Glutamatergic neuron (in vitro differentiated cells): ENCODE measurements at places on chromosomes 3 and 15.
A peak's percentile ranks its signal among the peaks of the same experiment; 100 is the strongest.

DNA sequence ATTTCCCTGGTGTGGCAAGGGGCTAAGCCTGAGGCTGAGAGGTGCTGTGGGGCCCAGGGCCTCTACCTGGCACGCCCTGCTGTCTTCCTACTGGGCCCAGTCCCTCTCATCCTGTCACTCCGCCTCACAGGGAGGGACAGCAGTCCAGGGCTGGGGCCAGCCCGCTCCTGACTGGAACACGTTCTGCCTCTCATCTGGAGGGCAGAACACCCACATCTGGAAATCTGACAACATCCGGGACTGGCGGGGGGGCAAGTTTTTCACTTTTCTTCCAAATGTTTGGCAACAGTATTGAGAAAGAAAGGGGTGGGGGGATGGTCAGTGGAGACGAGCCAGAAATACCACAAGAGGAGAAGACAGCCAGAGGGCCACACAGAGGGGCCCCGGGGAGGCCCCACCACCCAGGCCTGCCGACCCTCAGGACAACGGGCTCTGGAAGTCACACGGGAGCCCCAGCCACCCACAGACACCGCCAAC, 1.8 kb upstream of the MYL3 start:
- DNase-seq, result no peak

- no peak for DNase-seq
Measured at GRCh38 chr3:149417174-149417573, 39.7 kb upstream of the TM4SF1 start.

- no peak for DNase-seq
Measured at GRCh38 chr3:14413381-14414071, 11.1 kb downstream of the SLC6A6 start.

DNA sequence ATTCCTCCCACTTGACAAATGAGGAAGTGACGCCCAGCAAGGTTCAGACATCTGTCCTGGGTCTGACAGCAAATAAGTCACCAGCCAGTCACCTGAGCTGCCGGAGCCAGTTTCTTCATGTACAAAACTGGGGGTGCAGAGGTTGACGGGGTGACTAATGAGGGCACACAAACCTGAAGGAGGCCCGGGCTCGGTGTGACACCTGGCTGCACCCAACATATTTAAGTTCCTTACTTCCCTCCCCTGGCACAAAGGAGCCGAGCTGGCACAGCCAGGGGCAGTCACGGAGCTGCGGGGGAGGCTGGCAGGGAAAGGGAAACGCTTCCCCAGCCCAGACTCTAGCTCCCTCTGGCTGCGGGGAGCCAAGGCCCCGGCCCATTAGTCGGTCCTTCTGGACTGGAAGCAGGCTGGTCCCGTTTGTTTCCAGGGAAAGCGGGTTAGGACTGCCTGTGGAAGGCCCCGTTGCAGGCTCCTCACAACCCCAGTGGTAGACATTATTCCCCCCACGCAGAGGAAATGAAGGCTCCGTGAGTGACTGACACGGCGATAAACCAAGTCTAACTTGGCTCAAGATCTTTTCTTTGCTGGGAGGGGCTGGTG, 2.3 kb downstream of the FBXL22 start:
- peak; percentile 31 for DNase-seq

DNA sequence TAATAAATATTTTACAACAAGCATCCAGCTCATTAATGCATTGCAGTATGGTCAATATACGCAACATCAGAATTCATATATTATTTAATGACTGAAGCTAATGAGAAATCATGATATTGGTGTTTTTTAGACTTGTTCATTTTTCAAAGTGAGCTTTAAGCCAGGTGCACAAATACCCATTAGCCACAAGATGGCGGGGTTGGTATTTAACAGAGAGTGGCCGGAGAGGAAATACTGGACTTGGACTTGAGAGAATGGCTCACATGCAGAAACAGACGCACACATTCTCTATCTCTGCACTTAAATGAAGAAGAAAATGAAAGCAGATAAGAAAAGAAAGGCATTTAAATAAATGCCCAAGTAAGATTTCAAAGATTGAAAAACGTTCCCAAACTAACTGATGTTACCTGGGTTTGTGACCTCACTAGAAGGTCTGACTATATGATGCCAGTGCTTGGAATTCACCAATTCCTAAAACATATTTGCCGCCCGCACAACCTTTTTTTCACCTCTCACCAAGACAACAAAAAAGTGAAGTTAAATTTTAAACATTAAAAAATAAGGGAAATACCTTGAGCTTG, 21.2 kb upstream of the CRBN start:
- peak; percentile 40 for DNase-seq

DNA sequence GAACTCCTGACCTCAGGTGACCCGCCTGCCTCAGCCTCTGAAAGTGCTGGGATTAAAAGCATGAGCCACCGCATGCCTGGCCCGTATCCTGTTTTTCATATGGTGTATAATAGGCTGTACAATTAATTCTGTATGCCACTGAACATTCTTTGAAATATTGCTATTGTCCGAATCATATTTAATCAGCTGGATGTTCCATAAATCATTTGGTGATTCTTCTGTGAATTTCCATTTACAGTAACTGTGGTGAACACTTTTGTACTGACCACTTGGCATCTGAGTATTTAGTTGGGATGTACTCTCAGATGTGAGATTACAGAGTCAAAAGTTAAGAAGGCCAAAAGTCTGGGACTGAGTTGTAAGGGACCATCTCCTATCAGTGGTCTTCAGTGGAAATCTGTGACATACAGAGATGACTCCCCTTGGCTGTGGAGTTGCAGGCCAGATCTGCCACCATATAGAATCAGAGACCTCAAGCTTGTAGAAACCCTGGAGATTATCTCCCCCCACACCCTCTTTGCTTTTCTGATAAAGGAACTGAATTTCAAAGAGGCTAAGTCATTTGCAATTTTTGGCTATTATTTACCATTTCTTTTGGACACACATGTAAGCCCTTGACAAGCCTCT, 25.7 kb upstream of the DYNC1LI1 start:
- no peak for DNase-seq

DNA sequence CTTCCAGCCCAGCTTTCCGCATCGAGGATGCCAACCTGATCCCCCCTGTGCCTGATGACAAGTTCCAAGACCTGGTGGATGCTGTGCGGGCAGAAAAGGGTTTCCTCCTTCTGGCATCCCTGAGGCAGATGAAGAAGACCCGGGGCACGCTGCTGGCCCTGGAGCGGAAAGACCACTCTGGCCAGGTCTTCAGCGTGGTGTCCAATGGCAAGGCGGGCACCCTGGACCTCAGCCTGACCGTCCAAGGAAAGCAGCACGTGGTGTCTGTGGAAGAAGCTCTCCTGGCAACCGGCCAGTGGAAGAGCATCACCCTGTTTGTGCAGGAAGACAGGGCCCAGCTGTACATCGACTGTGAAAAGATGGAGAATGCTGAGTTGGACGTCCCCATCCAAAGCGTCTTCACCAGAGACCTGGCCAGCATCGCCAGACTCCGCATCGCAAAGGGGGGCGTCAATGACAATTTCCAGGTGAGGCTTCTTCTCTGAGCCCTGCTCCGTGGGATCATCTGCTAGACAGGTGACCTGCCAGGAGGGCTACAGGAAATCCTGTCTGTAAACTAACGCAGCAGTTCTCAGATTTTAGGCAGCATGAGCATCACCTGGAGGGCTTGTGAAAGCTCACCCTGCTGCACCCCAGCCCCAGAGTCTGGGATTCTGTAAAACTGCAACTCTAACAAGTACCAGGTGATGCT, 1.6 kb downstream of the THBS1 start:
- no peak for DNase-seq
